ENCODE measurements at places on chromosomes 4 and X. TPM values are rescaled to one million over a fixed set of nuclear protein-coding genes. Genes with fewer than 3 reads are reported as not detected.
A peak's percentile ranks its signal among the peaks of the same experiment; 100 is the strongest.

- H3K27ac ChIP-seq, result peak overlapping the region; percentile 21
- H3K27me3 ChIP-seq, result peaks cover 5% of the 10 kb centered on the region
- DNase-seq, result no peak
- H3K36me3 ChIP-seq, result no peaks in the 10 kb centered on the region
Observed at GRCh38 chrX:39930786-39931528, 166.8 kb downstream of the BCOR start.

DNA sequence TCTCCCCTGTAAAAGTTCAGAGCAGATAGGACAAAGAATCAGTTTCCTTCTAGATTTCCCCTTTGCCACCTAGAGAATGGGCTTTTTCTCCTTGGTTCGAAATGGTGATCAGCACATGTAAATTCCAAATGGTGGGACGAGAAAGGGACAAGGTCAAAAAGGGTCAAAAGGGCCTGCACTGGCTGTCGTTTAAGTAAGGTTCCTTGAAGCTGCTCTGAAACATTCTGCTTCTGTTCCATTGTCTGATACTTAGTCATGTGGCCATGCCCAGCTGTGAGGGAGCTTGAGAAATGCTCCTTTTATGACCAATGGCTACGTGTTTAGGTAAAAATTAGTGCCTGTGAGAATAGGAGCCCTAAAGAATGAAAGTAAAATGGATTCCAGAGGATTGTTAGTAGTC is 165.9 kb upstream of the CENPE start:
- no peaks in the 10 kb centered on the region for H3K27me3 ChIP-seq
- no peak for DNase-seq
- H3K4me1 ChIP-seq, result no peaks in the 10 kb centered on the region
- no peak overlapping the region for H3K27ac ChIP-seq
- H3K36me3 ChIP-seq, result no peaks in the 10 kb centered on the region

DNA sequence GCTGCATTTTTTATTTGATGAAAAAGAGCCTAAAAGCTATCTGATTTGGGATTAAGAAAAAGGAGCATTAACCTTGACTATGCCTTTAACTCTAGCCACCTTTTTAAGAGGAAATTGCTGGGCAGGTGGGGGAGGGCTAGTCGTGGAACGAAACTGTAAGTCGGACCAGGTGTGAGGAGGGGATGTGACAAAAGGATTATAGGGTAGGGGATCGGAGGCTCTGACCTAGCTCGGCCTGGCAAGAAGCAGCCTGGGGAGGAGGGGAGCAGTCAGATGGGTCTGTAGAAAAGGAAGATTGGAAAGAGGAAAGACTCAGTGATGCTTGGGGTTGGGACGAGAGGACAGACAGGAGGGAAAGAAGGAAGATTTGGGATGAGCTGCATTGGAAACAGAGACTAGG is 21.1 kb upstream of the SPCS3 start:
- H3K4me3 ChIP-seq, result no peak overlapping the region
- no peak for DNase-seq
- H3K4me1 ChIP-seq, result no peaks in the 10 kb centered on the region
- peaks cover 5% of the 10 kb centered on the region for H3K27me3 ChIP-seq
- H3K36me3 ChIP-seq, result no peaks in the 10 kb centered on the region

Gene TEX13A
- total RNA-seq, result not detected

- H3K36me3 ChIP-seq, result no peaks in the 10 kb centered on the region
- peaks cover 5% of the 10 kb centered on the region for H3K4me1 ChIP-seq
- peaks cover 28% of the 10 kb centered on the region for H3K27me3 ChIP-seq
Observed at GRCh38 chr4:114597410-114598115, 1.0 kb upstream of the UGT8 start.

Gene SATL1
- total RNA-seq, result 2.1 TPM

- no peak overlapping the region for H3K4me3 ChIP-seq
- H3K36me3 ChIP-seq, result no peaks in the 10 kb centered on the region
- H3K27me3 ChIP-seq, result peaks cover 12% of the 10 kb centered on the region
- H3K4me1 ChIP-seq, result no peaks in the 10 kb centered on the region
- no peak overlapping the region for H3K27ac ChIP-seq
- no peak for DNase-seq
Observed at GRCh38 chrX:133335027-133335426, 80.3 kb downstream of the GPC4 start.

- H3K27me3 ChIP-seq, result no peaks in the 10 kb centered on the region
- no peak overlapping the region for H3K4me3 ChIP-seq
- DNase-seq, result no peak
- no peak overlapping the region for H3K27ac ChIP-seq
- H3K4me1 ChIP-seq, result no peaks in the 10 kb centered on the region
Observed at GRCh38 chr4:147943159-147943638, 211.3 kb downstream of the ARHGAP10 start.

GRCh38 chr4:174437324-174437723 is 85.0 kb downstream of the HPGD start:
- no peaks in the 10 kb centered on the region for H3K4me1 ChIP-seq
- no peaks in the 10 kb centered on the region for H3K27me3 ChIP-seq
- H3K4me3 ChIP-seq, result no peak overlapping the region

- no peaks in the 10 kb centered on the region for H3K4me1 ChIP-seq
- H3K36me3 ChIP-seq, result no peaks in the 10 kb centered on the region
- no peak overlapping the region for H3K27ac ChIP-seq
- no peak for DNase-seq
Observed at GRCh38 chr4:79535516-79535915, 127.5 kb upstream of the GK2 start.

- DNase-seq, result no peak
- no peak overlapping the region for H3K4me3 ChIP-seq
- no peak overlapping the region for H3K27ac ChIP-seq
- no peaks in the 10 kb centered on the region for H3K36me3 ChIP-seq
- H3K27me3 ChIP-seq, result no peaks in the 10 kb centered on the region
Observed at GRCh38 chr4:175373031-175373430, 439.0 kb downstream of the GPM6A start.

GRCh38 chr4:82706349-82707000 is 92.1 kb downstream of the SCD5 start:
- H3K36me3 ChIP-seq, result no peaks in the 10 kb centered on the region
- no peaks in the 10 kb centered on the region for H3K27me3 ChIP-seq
- H3K4me3 ChIP-seq, result no peak overlapping the region
- peak overlapping the region; percentile 94 for H3K27ac ChIP-seq

DNA sequence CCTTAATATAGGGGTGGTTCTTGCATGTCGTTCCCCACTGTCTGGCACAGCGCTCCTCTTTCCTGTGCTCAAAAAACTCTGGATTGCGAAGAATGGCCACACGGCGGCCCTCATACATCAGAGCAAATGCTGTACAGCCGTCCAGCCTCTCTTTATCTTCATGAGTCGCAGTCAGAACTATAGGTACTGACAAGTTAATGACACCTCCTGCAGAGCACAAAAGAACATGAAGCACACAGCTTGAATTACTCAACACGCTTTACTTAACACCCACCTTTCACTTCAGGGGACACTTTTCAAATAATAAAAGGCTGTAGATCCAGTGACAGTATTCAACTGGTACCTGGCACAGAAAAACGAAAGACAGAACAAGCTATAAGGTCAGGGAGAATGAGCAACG is 65.3 kb downstream of the PAPSS1 start:
- no peak overlapping the region for H3K27ac ChIP-seq
- no peak for DNase-seq

GRCh38 chr4:9781343-9782135 is at the start of gene DRD5:
TSS of gene DRD5 (plus strand) at chr4:9781634. CDS start at chr4:9782030, 396 bp downstream.
- DNase-seq, result no peak
- no peaks in the 10 kb centered on the region for H3K4me1 ChIP-seq
- no peak within 1 kb of the TSS for H3K27ac ChIP-seq
- H3K4me3 ChIP-seq, result no peak within 1 kb of the TSS
- peaks cover 22% of the 10 kb centered on the region for H3K27me3 ChIP-seq

DNA sequence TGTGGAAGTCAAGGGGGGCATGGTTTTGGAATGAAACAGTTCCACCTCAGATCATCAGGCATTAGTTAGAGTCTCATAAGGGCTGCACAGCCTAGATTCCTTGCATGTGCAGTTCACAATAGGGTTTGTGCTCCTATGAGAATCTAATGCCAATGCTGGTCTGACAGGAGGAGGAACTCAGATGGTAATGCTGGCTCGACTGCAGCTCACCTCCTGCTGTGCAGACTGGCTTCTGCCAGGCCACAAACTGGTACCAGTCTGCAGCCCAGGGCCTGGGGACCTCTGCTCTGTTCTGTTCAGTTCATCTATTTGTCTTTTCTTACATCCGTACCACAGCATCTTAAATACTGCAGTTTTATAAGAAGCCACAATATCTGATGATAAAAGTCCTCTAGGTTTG is 12.2 kb upstream of the MSL3 start:
- H3K27ac ChIP-seq, result no peak overlapping the region
- no peak for DNase-seq
- no peak overlapping the region for H3K4me3 ChIP-seq
- peaks cover 14% of the 10 kb centered on the region for H3K27me3 ChIP-seq
- H3K4me1 ChIP-seq, result no peaks in the 10 kb centered on the region
- H3K36me3 ChIP-seq, result no peaks in the 10 kb centered on the region

Gene GALNTL6
- total RNA-seq, result 0.78 TPM

GRCh38 chr4:122710434-122711308 is 21.8 kb upstream of the BBS12 start:
- DNase-seq, result no peak
- no peak overlapping the region for H3K27ac ChIP-seq
- H3K36me3 ChIP-seq, result no peaks in the 10 kb centered on the region
- no peaks in the 10 kb centered on the region for H3K27me3 ChIP-seq
- no peak overlapping the region for H3K4me3 ChIP-seq

Gene HSFX2
- total RNA-seq, result not detected

DNA sequence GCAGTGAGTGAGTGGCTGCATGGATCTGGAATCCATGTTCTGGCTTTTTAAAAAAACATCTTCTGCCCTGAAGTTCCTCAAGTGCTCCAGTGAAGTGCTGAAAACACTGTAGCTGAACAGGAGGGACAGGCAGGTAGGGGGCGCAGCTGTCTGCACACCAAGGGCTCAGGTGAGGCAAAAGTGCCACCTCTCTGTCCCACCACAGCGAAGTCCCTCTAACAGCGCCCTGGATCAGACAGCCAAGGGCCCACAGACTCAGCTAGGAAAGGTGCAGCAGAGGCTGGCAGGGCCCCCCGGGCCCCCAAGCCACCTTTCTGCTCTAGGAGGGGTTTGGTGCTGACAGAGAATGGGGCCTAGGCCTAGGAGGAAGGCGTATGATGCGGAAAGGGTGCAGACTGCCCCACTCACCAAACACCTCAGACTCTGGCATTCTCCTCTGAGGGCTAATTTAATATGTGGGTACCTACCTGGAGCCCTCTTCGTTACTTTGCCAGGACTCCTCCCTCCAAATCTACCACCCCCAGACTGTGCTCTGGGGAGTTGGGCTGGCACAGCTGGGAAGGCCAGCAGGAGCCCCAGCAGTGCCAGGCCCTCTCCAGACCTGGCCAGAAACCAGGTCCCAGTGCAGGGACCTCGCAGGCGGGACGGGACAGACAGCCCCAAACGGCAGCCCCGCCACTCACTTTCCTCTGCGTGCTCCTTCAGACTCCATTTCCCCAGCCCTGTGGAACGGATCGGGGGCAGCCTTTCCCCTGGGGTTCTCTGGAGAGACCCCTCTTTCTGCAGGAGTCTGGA is 73.7 kb downstream of the ENPP6 start:
- H3K4me3 ChIP-seq, result no peak overlapping the region
- no peaks in the 10 kb centered on the region for H3K4me1 ChIP-seq
- H3K27me3 ChIP-seq, result no peaks in the 10 kb centered on the region
- no peak overlapping the region for H3K27ac ChIP-seq

Gene SPINK2
- not detected for total RNA-seq

Gene XAGE1A
- not detected for total RNA-seq

GRCh38 chr4:151541389-151542071 is 132.6 kb downstream of the FHIP1A start:
- no peaks in the 10 kb centered on the region for H3K27me3 ChIP-seq
- H3K27ac ChIP-seq, result no peak overlapping the region
- H3K4me1 ChIP-seq, result peaks cover 4% of the 10 kb centered on the region

- no peaks in the 10 kb centered on the region for H3K36me3 ChIP-seq
- H3K27ac ChIP-seq, result no peak overlapping the region
- no peaks in the 10 kb centered on the region for H3K27me3 ChIP-seq
- no peak for DNase-seq
- no peak overlapping the region for H3K4me3 ChIP-seq
- peaks cover 13% of the 10 kb centered on the region for H3K4me1 ChIP-seq
Observed at GRCh38 chr4:158814636-158815330, 46.0 kb downstream of the FNIP2 start.

DNA sequence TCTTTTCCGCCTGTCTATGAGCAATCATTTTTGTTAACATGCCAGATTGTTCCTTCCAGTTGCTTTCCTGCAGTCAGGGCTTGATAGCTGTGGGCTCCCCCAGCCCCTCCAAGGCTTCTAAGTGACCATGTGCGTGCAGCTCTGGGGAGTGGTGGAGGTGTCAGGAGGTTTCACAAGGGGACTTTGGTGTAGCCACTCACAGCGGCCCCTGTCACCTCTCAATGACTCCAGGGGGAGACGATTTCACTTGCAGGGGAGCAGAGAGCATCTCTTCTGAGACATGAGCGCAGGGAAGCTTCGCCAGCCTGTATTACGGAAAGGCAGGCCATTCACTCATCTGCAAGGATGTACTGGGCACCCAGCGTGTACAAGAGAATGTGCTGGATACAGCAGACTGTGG is 3.1 kb upstream of the GPR78 start:
- H3K4me3 ChIP-seq, result no peak overlapping the region
- no peaks in the 10 kb centered on the region for H3K36me3 ChIP-seq
- no peak overlapping the region for H3K27ac ChIP-seq
- H3K4me1 ChIP-seq, result no peaks in the 10 kb centered on the region
- no peak for DNase-seq

DNA sequence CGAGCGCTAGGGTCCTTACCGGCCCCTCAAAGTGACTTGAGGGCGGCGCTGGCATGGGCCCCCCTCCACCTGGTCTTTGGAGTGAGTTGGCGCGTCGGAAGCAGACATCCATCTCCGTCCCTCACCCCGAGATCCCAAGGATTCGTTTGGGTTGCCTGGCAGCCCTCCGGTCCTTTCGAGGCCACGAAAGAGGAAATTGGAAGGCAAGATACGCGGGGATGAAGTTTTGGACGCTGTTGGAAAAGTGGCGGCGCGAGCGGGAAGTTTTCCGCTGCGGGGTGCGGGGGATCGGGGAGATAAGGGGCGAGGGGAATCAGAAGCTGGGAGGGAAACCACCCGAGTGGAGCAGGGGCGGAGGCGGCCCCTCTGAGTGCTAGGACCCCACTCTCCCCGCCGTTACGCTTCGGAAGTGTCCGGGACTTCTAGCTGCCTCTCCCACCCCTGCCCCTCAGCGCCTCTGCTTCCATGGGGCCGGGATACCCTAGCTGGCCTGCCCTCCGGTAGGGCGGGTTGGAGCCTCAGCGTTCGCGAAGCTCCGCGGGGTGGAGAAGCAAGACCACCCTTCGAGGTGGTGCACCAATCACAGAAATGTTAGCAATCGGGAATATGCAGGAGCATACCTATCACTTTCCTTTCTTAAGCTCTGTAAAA is 57.8 kb downstream of the FRMPD3 start:
- DNase-seq, result no peak
- H3K36me3 ChIP-seq, result no peaks in the 10 kb centered on the region
- H3K4me1 ChIP-seq, result no peaks in the 10 kb centered on the region

Gene ZCCHC12
- 1.1 TPM for total RNA-seq

- H3K27me3 ChIP-seq, result no peaks in the 10 kb centered on the region
- DNase-seq, result no peak
- H3K4me1 ChIP-seq, result no peaks in the 10 kb centered on the region
- no peak overlapping the region for H3K4me3 ChIP-seq
- H3K27ac ChIP-seq, result no peak overlapping the region
Observed at GRCh38 chr4:74335341-74336021, 27.2 kb downstream of the EPGN start.

Gene NHSL2
- total RNA-seq, result 3.6 TPM

Measured in adrenal gland (tissue), 19 donors.